ENCODE measurements at places on chromosomes 4 and X. TPM values are rescaled to one million over a fixed set of nuclear protein-coding genes. Genes with fewer than 3 reads are reported as not detected.

DNA sequence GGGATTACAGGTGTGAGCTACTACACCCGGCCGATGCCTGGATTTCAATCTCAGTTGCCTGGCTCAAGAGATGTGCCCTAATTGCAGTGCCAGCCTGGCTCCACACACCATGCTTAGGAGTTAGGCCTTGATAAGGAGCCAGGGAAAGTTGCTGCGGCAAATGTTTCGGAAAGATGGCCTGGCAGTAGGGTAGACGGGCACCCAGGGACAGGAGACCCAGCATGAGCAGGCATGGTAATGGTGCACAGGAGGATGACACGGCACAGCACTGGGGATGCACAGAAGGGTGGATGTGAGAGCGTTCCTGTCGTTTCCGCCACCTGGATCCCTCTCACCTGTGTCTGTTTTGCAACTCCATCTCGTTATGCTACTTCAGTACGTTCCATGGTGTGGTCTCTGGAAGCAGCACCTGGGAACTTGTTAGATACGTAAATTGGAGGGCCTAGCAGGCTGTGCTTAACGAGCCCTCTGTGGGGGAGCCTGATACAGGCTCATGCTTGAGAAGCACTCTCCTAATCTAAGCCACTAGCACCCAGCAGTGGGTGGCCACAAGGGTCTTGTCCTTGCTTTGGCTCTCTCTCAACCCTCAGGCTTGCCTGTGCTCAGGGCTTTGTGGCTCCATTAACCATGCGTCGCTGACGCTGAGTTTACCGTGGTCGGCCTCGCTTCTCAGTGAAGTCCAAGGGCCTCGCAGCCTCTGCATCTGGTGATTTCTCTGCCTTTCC, 20.3 kb downstream of the RNF4 start:
- DNase-seq, result no peak

- peak; percentile 76 for DNase-seq
Observed at GRCh38 chrX:46903458-46904242, 8.6 kb upstream of the JADE3 start.

- peak; percentile 14 for DNase-seq
Observed at GRCh38 chr4:1047106-1047975, 35.9 kb downstream of the FGFRL1 start.

DNA sequence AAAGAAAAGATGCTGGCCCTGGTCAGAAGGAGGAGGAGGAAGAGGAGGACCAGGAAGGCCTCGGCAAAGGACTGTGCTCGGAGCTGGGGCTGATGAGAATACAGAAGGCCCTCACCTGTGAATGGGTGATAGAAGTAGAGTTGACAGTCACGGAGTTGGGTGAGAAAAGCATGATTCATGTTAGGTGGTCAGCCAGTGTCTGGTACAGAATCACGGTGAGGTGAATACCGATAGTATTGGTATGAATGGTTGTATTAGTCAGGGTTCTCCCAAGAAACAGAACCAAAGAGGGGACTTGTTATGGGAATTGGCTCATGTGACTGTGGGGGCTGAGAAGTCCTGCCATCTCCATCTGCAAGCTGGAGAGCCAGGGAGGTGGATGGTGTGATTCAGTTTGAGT, 32.5 kb upstream of the FAM156A start:
- no peak for DNase-seq

STK32B gene
- total RNA-seq, result 0.55 TPM

TLR3 gene
- total RNA-seq, result 4.9 TPM

DNA sequence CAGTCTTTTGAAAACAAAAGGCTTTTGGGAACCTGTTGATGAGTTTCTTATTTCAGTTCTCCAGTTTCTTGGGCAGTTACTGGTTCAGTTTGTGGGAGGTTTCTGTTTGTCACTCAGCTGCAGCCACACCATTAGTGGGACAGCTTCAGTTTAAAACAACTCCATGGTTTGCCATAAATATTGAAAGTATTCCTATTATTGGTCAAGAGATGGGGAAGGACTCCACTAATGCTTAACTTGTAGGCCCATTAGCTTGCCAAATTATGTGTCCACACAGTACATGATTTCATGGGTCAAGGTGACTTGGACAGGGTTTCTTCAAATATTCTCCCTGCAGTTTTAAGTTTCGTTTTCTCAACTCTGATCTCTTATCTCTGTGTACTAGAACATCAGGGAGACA, 15.5 kb upstream of the ASIC5 start:
- no peak for DNase-seq
